ENCODE measurements at places on chromosomes 6 and 20.

- DNase-seq: no peak
Observed at GRCh38 chr6:100342830-100343229, 121.9 kb downstream of the SIM1 start.

- no peak for DNase-seq
Observed at GRCh38 chr6:44915111-44915510, 413.0 kb upstream of the RUNX2 start.

GRCh38 chr6:126117251-126117650, 130.9 kb downstream of the TRMT11 start:
- DNase-seq: no peak

GRCh38 chr20:49796600-49797343, 15.9 kb upstream of the SLC9A8 start:
- DNase-seq: no peak

DNA sequence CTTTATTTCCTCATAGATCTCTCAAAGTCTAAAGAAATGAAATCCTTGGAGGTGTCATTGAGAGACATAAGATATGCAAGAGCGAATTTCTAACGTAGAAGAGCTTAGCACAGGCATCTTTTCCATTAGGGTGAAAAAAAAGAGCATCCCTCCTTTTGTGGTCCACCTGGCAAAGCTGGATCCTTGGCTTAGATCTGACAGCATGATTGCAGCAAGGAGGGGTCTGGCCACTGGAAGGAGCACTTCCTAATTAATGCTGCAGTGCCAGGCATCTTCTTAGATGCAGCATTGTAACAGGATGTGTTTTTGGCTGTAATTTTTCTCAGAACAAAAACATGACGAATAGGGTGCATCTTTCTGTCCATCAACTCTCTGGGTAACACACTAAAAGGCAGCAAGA, 60.1 kb upstream of the TFAP2D start:
- DNase-seq: no peak

DNA sequence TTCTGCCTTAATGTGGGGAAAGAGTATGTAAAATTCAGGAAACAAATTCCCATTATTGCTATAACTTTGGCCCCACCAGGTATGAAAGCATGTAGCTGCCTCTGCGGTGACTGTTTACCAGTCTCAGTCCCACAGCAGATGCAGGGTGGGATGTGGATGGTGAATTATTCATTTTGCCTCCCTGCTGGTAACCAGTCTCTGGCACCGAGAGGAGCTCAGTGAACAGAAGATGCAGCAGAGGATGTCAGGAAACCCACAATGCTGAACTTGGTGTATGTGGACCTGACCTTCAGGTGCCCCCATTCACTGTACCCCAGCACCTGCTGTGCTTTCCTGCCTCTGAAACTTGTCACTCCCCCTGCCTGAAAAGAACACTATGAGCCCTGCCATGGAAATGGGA, 8.8 kb upstream of the METTL24 start:
- DNase-seq: no peak

GRCh38 chr6:134667111-134667510, 282.8 kb downstream of the ALDH8A1 start:
- DNase-seq: no peak

DNA sequence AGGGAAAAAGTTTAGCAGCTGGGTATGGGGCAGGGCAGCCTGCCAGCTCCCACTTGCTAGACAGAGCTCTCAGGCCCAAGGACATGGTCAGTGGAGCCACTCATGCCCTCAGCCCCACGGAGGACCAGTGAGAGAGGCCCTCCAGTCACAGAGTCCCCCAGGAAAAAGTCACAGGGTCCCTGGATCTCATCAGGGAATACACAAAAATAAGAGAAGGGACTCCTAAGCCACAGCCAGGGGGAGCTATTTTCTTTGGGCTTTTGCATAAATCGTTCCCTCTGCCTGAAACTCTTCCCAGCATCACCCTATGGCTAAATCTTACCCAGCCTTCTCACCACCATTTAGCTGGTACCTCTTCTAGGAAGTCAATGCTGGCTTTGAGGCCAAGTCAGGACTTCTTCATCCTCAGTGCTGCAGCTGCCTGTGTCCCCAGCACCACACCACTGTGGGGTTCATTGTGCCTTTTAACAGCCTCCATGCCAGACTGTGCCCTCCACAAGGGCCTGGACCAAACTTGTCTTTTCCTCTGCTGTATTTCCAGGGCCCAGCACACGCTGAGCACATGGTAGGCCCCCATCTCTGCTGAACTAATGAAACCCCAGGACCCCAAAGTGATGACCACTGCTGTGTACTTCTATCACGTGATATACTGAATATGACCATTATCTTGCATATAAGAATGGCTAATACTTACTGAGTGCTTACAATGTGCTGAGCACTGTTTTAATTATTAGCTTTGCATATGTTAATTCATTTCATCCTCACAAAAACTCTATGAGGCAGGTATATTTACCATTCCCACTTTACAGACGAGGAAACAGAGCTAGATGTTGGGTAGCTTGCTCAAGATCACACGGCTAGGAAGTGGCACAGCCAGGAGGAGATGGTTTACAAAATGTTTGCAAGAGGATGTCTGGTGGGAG, 2.0 kb downstream of the ZNF335 start:
- peak; percentile 77 for DNase-seq

DNA sequence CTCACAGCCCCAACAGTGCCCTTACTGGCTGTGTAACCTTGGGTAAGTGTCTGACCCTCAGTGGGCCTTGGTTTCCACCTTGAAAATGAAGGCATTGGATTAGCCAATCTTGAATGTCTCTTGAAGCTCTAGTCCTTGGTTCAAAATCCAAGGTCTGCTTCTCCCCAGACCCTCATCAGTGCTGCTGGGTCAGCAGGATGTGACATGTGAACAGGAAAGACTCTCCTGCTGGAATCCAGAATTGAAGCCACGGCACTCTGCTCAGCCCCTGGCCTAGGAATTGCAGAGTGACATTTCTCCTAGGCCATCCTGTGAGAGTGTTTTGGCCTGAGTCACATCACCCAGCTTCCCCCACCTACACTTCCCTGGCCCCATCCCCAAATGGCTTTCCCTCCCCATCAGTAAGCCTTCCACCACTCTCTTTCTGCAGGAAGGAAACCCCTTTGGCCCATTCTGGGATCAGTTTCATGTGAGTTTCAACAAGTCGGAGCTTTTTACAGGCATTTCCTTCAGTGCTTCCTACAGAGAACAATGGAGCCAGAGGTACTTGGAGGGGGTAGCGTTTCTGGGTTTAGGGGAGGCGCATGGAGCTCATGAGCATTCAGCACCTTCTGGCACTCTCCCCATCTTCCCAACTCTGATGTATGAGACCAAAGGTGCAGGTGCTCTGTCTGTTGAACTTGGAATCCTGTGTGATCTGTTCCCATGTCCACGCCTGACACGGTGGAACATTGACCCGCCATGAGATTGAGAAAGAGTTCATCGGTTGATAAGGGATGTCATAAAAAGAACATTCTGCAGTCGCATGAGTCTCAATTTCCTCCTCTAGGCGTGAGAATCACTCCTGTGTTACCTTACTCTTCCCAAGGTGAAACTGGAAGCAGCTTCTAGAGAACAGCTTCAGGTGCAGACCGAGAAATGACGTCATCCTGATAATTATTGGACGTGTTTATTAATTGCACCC, 8.8 kb downstream of the POFUT1 start:
- DNase-seq: no peak

- peak; percentile 2 for DNase-seq
Observed at GRCh38 chr6:49416195-49416594, 46.9 kb downstream of the MMUT start.

GRCh38 chr6:150418827-150419594, 50.2 kb downstream of the IYD start:
- DNase-seq: peak; percentile 55

- DNase-seq: no peak
Observed at GRCh38 chr6:47357827-47358226, 48.1 kb upstream of the TNFRSF21 start.

GRCh38 chr6:104969785-104970581, 13.1 kb downstream of the LIN28B start:
- DNase-seq: no peak

- peak; percentile 68 for DNase-seq
Observed at GRCh38 chr6:132298344-132298949, 102.8 kb downstream of the MOXD1 start.

- no peak for DNase-seq
Observed at GRCh38 chr6:113047932-113048331, 700.8 kb downstream of the RFPL4B start.

DNA sequence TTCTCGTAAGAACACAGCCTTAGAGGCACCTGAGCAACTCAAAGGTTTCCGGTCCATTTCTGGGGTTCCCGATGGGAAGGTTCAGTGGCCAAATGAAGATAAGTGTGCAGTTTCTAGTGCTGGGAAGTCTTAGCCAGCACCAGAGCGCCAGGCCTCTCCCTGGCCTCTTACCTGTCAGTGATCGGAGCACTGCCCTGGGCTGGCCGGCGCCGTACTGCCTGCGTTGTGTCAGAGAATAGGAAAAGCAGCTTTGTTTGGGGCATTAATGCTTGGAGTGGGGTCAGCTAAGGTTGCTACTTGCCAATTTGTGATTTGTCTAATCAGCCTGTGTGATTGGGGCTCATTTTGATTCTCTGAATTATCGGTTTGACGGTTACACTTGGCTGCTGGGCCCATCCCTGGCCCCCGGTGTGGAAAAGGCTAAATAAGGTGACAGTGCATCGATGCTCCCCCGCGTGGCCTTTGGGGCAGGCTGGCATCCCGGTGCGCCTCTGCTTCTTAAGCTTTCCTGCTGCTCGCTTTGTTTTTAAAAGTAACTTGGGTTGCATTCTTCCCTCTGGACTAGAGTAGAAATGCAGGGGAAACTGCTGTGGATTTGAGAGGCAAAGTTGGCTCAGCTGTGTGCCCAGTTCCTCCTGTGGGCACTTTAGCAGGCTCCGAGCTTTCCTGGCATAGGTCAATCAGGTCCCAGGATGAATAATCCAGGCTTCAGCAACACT, 51.8 kb downstream of the TCP11 start:
- no peak for DNase-seq

DNA sequence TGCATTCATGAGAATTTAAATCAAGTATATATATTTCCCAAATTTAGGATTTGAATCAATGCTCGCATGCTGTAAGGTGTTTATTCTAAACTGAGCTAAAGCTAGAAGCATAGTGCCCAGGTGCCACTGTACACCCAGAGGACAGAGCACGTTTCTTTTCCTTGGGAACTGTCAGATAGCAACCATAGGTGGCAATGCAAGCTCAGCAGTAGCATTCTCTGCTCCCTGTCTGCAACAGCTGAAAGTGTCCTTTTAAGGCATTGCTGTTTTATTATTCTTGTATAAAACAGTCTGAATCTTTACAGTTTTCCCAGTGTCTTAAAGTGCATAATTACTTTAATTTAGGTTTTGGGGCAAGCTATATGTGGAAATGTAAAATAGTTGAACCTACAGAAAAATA, 443.4 kb upstream of the MMS22L start:
- peak; percentile 28 for DNase-seq

- no peak for DNase-seq
Observed at GRCh38 chr20:21389368-21389767, 8.0 kb downstream of the NKX2-4 start.

GRCh38 chr6:124947971-124948451, 14.2 kb upstream of the RNF217 start:
- peak; percentile 67 for DNase-seq

DNA sequence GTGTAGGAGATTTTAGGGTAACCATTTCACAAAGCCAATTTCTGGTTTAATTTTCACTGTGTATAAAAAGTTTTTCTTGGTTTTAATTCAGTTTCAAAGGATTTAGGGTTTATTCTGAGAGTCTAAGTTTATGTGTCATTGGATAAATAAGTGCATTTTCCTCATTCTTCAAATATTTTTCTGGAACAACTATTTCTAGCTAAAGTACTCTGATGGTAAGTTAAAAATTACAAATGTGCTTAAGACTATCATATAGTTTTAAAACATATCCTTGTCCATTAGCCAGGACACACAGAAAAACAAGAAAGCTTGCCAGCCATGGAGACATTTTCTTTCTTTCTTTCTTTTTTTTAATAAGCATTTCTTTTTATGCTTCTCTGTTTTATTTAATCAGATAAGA, 333.0 kb downstream of the RFPL4B start:
- no peak for DNase-seq

- no peak for DNase-seq
Observed at GRCh38 chr20:62069741-62070216, 4.1 kb upstream of the TAF4 start.

DNA sequence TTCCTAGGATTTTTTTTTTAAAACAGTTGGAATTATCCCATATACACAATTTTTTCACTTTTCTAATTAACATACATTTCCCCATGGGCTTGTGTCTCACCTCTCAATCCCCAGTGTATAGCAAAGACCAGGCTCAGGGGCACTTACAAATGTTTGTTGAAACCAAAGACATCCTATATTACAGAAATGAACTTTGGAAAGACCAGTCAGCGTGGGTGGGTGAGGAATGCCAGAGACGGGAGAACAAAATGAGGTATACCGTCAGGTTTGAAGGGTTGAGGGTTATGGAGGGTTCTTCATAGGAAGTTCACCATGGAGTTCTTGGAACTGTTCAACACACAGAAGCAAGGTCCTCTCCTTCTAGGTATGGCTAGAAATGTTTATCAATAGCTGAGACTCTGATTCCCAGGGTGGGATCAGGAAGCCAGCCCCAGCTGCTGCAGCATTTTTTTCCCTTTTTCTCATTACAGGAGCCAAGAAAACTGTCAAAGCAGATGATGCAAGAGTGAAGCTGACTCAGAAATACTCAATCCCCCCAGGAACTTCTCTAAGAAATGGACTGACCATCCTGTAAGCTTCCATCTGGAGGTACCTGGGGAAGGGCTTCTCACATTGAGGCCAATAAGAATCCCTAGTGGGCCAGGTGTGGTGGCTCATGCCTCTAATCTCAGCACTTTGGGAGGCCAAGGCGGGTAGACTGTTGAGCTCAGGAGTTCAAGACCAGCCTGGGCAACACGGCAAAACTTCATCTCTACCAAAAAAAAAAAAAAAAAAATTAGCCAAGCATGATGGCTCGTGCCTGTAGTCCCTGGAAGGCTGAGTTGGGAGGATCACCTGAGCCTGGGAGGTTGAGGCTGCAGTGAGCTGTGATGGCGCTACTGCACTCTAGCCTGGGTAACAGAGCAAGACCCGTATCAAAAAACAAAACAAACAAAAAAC, 15.9 kb upstream of the TBC1D20 start:
- peak; percentile 15 for DNase-seq

- DNase-seq: peak; percentile 92
Observed at GRCh38 chr6:10886691-10887502, at the start of gene SYCP2L. TSS of gene SYCP2L (plus strand) at chr6:10887052. CDS start at chr6:10887127, 75 bp downstream.

GRCh38 chr6:106746652-106747051, 117.3 kb downstream of the QRSL1 start:
- DNase-seq: peak; percentile 100

- peak; percentile 100 for DNase-seq
Observed at GRCh38 chr6:4358414-4359107, 223.2 kb upstream of the ECI2 start.

GRCh38 chr20:60219984-60220562, 261.9 kb downstream of the CDH26 start:
- DNase-seq: no peak

Measured in epithelial cell of esophagus (primary cell).